ENCODE measurements at places on chromosomes 1 and 21. TPM values are rescaled to one million over a fixed set of nuclear protein-coding genes. Genes with fewer than 3 reads are reported as not detected.

GRCh38 chr21:45031571-45032191 lies 42.7 kb upstream of the ADARB1 start:
- no peak for DNase-seq

DNM3 gene
- polyA plus RNA-seq = not detected

GRCh38 chr1:26359981-26360806 lies 6.3 kb upstream of the CRYBG2 start:
- DNase-seq = no peak

PPIAL4G gene
- 0.03 TPM for polyA plus RNA-seq

DNA sequence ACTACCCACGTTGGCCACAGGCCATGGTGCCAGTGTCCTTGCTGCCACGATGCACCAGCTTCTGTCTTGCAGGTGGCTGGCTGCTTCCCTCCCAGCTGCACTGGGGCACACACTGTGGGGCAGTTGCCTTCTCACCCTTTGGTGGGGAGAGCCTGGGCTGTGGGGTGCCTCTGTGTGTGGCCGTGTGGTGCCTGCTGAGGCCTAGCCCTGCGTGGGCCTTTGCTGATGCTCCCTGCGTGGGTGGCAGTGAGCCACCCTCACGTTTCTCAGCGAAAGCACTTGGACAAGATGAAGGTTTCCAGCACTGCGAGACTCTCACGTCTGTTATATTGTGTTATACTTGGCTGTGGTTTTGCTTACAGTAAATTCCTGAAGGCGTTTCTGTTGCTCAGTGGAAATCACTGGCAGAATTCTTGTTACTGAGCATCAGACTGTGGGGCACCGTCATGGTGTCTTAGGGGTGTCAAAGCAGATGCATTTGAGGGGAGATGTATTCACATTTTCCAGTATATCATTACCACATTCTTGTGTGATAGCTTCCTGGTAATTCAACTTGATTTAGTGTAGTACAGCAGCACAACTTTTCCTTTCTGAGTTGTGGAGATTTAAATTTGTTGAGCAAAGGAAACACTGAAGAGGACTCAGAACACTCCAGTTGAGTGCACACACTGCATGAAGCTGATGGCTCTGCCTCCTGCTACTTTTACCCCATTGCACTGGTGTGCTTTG lies 124.7 kb downstream of the PCBP3 start:
- no peak for DNase-seq

DNA sequence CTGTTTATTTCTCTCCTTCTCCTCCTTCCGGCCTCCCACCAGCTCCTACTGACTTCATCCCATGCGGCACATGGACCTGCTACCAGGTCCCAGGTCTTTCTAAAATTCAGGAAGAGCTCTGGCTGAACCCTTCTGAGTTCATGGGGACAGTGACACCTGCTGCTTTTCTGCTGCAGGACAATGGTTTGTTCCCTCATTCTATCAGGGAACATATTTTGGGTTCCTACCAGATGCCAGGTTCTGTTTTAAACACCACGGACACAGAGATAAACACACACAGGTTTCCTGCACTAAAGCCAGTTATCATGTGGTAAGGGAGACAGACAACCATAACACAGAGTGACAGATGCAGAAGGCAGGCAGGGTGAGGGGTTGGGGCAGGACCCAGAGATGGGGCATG lies 114.0 kb upstream of the RAB4A start:
- no peak for DNase-seq

AADACL3 gene
- polyA plus RNA-seq = not detected

DNA sequence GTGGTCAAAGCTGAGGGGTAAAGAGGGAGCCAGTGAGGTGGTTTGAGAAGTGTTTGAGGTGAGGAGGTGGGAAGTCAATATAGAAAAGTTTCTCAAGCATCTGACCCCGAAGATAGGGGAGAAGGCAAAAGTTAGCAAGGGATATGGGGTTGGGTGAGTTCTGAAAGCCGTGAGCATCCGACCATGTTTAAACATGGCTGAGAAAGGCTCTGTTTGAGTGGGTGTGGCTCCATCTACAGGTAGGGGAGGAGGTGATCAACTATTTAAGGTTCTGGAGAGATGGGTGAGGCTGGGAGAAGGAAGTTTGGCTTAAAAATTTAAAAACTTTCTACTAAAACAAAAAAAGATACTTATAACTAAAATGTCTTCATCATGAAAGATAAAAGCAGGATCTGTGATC lies 273.8 kb downstream of the KCNJ6 start:
- DNase-seq = no peak

DNA sequence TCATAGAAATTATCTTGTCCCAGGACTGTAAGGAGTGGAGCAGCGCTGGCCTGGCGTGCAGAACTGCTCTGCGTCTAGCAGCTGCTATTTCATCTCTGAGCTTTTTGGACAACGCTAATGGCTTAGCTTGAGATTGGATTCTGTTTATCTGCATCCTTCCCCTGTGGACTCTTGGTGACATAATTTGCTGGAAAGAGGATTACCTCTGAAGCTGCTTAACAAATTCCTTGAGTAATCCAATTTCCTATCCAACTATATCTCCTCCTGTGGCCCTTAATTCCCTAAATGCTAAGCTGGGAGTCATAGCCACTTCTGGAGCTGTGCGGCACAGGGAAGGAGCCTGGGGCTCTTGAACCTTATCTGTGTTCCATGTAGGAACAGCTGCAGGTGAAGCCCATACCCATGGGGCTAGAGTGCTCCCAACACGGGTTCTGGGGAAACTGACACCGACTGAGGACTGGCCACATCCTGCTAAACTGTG lies 43.2 kb downstream of the IL6R start:
- no peak for DNase-seq

Measured in CD14-positive monocyte (primary cell).